Hippocampal formation (tissue), 2 donors: ENCODE measurements at places on chromosomes 3 and 15.
A peak's percentile ranks its signal among the peaks of the same experiment; 100 is the strongest.

DNA sequence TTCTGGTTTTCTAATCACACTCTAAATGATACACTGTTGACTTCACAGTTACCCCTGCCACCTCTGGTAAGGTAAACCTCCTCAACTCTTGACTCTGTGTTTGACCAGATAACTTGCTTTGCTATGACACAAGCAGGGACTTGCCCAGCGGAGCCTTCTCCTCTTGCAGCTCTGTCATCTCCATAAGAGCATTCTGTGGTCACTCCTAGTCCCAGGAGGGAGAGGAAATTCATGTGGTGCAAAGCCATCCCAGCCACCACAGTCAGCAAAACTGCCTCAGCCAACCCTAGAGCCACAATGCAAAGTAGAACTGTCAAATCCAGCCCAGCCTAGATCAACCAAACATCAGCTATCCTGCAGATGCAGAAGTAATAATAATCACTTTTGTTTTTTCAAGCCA, 144.7 kb upstream of the GADL1 start:
- no peak for DNase-seq

DNA sequence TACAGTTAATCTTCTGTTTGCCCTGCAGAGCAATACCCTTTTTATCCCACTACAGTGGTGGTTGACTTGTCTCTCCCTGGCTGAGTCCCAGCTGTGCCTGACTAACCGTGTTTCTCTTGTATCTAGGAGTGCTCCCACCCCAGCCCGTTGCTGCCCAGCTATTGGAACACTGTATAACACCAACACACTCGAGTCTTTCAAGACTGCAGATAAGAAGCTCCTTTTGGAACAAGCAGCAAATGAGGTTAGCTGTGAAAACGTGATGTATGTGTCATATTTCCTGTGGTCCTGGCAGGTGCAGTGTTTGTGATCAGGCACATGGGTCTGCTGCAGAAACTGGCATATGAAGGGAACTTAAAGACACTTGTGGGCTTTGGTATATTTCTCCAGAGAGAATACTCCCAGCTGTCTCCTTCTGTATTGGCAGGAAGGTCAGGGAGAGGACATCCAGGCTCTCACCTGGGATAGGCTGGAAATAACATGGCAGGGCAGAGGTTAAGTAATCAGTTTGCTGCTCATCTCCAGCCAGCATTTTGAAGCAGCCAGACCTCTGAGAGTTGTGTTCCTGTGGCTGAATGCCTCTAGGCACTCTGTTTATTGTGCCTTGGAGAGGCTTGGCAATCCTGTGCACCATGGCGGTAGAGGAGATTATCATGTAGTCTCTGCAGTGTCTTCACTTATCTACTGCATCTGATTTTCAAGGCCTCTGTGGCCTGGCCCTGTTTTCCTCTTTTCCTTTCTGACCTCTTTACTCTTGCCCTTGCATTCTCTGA, 34.8 kb downstream of the ATG7 start:
- DNase-seq: no peak

GRCh38 chr15:43934480-43934879, 107.7 kb downstream of the WDR76 start:
- no peak for DNase-seq

DNA sequence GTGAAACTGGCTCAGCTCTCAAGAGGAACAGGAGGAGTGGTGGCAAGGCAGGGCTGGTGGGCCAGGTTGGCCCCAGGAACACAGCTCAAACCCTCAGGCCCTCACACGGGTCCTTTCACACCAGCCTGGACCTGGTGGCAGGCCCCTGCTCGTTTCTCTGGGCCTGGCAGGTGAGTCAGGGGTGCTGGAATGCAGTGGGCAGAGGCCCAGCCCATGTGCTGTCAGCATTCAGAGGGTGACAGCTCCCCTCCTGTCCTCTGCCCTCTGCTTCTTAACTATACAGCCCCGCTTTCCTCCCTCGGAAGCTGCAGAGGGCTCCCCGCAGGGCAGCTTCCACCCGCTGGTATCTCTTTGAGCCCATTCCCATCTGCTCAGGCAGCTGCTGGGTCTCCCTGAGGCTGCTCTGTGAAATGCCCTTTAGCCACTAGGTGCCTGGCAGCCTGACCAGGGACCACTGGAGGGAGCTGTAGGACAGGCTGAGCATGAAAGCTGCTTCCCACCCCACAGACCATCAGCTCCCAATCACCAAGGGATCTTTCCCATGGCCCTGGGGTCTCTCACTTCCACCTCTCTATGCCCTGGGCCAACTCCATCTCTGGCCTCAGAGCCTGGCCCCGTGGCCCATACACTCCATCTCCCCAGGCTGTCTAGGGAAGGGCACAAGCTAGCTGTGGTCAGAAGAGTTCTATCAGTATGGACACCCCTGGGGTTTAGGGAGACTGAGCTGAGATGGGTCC, 24.8 kb downstream of the SHF start:
- peak; percentile 77 for DNase-seq

DNA sequence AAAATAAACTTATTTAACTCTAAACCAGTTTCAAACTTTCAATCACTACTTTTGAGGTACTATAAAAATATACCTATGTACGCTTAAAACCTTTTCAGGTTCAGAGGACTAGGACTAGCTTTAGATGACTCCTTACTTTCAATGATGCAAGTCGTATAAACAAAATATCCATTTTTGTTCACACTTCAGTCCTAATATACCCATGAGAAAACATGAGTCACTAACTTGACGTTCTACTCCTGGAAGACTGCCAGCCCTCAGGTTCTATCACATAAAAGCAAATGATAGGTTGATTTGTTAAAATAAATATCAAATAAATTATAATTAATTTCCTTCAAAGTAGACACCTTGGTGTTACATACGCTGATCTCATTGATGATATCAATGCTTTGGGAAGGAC, 10.6 kb upstream of the P3H2 start:
- no peak for DNase-seq

DNA sequence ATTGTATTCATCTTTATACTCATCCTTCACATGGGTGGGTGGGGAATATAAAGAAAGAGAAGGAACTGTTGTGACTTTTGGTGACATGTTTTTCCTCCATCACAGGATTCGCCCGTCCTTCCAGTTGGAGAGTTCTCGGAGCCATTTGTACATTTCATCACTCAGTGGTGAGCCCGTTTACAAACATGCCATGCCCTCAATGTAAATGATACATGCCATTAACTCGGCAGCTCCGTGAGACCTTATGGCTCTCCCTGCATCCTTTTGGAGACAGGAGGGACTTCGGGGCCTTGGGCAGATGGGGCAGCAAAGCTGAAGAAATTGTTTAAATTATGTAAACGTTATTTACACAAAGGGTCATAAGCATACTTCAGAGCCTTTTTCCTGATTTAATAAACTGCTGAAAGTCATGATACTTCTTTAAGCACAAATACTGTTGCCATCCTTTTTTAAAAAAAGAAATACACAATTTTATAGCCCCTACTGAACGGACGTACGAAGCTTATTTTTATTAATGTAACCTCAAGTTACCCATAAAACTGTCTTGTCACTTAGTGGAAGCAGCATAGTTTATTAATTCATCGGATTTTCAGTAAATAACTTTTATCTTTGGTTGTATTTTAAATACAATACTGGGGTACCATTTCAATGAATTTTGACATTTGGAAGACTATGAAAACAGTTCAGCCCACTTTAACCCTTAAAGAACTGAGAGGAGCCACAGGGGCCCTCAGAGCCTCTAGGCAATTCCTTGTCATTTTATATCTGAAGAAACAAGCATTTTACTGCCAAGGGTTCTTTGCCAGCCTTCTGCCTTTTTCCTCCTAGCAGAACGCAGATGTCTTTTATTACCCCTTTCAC, 55.6 kb upstream of the SKOR1 start:
- DNase-seq: no peak

DNA sequence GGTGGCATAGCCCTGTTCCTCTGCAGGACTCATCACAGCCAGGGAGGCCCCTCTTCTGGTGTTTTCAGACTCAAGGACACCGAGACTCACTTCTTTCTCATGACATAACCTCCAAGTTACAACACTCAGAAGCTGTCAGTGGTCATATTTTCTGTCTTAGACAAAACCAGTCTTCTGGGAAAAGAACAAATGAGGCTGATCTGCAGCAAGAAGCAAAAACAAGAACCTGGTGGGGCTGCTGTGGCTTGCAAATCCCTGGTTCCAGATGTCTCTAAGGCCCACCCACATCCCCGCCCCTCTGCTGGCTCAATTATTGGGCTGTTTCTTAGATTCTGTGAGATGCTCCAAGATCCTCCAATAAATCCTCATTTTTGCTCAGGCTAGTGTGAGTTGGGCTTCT, 16.6 kb upstream of the LOXL1 start:
- no peak for DNase-seq

DNA sequence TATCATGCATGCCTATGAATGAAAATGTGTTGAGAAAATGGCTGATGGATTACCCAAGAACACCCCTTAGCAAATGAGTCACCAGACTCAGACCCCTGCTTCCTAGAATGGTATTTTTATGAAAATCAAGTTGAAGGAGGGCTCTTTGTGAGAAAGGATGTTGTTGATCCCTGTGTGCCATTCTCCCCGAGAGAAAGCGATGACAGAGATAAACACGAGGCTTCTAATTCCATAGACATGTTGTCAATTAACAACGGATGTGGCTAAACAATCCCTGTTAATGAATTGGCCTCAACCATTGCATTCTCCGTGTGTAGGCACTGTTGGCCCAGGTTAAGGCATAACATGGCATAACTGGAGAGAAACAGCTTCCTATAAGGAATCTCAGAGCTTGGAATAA, 5.8 kb upstream of the OXTR start:
- no peak for DNase-seq

DNA sequence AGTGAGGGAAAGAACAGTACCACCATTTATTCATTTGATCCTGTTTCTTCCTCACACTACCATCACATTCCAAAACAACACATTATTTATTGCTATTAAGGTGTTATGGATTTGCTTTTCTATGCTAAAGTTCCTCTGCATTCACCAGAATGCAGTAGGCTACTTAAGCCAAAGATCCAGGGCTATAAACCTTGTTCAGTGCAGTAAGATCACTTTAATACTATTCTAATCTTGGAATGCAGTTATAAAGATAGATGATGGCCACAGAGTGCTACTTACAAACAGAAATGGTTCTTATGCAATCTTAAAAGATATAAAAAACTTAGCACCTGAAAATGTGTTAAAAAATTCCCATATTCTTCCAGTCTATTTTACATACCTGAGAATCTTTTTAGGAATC, 107.5 kb upstream of the TSPAN3 start:
- DNase-seq: no peak

DNA sequence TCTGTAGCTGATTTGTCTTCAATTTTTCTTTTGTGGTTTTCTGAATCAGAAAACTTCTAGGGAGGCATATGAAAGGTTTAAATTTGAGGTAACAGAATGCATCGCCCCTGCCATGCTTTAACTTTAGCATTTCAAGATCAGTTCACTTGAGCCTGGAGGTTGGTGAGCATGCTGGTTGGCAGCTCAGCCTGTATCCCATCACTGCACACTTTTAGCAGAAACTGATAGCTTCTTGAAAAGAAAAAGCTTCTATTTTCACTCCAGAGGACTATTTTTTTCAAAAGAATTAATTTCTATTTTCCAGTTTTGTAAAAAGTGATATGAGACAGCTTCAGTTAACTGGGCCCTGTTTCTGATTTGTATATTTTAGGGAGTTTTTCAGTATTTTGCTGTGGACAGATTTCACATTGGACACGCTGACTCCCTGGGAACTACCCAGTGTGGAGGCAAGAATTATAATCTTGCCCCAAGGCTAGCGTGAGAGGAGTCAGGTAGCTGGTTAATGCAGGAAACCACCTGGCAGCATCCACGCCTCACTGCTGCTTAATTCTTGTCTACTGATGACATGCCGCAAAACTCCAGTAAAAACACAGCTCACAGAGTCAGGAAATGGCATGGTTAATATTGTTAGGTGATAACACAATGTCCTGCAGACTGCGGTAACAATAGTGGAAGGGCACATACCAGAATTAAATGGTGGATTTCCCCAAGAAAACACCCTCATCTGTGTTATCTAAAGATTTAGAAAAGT, 71.4 kb downstream of the DUT start:
- no peak for DNase-seq

GRCh38 chr3:134839990-134840389, 44.9 kb downstream of the EPHB1 start:
- DNase-seq: peak; percentile 23

GRCh38 chr3:117695321-117695720, 985.7 kb downstream of the TUSC7 start:
- no peak for DNase-seq

DNA sequence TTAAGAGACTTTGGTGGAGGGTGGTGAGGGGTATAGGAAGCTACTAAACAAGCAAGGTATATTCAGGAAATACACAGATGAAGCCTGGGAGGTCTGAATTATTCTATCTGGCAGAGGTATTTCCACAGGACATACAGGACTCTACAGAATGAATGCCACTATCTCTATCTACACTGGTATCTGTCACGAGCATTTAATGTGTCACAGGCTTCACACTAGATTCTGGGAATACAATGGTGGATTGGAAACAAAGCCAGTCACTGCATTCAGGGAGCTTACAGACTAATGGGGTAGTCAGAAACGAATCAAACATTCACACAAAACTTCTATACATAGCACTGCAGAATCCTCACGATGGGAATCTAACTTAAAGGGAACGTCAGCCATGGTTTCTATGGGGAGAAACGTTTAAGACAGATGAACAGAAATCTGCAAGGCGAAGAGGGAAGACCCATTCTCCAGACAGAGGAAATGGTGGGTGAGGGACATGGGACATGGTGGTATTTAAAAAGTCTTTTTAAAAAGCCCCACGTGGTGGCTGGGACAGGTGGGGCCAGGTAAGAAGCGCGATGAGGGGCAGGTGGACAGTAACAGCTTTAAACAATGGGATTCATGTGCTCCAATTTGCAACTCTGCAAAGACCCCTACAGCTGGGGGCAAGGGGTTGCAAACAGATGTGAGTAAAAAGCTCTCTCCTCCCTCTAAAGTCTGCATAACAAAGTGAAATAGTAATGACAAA, 16.5 kb downstream of the LRIG1 start:
- no peak for DNase-seq

- DNase-seq: no peak
These were observed 4.0 kb downstream of the TLE3 start for GRCh38 chr15:70093481-70094319.

- DNase-seq: no peak
These were observed 31.8 kb upstream of the CRTC3 start for GRCh38 chr15:90497912-90498311.

DNA sequence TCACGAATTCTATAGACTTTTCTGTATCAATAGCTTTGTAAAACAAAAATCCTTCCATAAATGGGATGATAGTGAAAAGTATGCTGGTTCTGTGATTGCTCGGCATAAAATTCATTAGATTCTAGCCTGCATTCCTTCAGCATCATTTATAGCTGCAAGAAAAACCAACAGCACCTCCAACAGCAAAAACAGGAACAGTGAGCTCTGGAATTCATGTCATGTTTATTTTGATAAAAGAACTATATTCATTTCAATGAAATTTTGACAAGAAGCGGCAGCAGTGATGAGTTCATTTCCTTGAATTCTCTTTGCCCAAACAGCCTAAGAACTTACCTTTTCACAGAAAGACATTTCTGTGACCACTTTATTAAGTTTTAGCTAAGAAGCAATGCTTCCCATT, 515.2 kb upstream of the CCDC54 start:
- no peak for DNase-seq

GRCh38 chr3:184610245-184610871, 48.8 kb downstream of the EPHB3 start:
- no peak for DNase-seq
